ENCODE measurements at places on chromosomes 2 and 18.

DNA sequence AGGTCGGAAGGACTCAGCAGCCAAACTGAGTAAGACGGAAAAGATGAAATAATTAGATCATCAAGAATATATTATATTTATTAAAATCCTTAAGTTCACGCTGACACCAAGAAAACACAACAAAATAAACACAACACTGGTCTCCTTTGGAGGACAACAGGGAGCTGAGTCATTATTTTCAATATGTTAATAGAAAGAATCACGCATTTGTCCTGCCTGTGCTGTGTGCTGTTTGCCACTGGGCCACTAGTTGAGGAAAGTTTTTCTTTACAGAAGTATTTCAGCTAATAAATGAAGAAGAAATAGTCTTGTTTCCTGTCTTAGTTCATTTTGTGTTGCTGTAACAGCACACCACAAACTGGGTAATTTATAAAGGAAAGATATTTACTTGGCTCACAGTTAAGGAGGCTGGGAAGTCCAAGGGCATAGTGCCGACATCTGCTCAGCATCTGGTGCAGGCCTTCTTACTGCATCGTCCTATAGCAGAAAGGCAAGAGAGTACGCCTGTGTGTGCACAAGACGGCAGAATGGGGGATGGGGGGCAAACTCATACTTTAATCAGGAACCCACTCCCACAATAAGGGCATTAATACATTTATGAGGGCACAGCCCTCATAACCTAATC is 88.0 kb downstream of the TCF7L1 start:
- DNase-seq, result no peak

DNA sequence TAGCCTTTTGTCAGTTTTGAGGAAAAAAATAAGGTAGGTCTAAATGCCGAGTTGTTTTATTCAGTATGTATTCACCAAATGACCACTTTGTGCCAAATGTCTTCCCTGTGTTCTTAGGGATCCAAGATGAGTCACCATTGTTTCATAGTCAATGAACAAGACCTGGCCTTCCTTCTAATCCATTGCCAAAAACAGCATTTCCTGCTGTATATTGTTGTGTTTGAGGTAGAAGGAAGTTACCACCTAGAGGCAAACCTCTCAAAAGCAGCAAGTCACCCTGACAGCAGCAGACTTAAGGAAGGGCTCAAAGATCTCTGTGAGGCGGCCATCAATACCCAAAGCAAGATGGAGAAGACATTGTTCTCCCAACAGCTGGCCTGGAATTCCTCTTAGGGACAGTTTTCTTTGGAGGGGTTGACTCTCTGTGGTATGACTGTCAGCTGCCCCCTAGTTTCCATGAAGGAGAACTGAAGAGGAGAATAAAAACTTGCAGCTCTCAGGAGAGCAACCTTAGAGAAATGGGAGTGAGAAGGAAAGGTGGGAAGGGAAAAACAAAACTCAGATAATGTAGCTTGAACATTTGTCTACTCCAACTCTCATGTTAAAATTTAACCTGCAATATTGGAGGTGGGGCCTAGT is 328.3 kb downstream of the LRATD1 start:
- no peak for DNase-seq

GRCh38 chr18:40079786-40080185 is 1875.2 kb upstream of the PIK3C3 start:
- DNase-seq, result no peak

DNA sequence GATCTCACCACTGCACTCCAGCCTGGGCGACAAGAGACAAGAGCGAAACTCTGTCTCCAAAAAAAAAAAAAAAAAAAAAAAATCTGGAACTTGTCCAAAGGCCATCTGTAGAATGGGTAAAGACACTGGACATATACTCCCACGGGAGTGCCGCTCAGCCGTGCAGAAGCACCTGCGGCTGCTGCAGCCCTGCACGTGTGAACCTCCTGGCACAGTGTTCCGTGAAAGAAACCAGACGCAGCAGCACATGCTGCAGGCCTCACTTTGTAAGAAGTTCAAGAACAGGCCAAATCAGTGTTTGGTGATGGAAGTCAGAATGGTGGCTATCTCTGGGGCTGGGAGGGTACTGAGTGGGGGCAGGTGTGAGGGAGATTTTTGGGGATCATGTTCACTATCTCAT is 6.5 kb downstream of the CHRND start:
- DNase-seq, result no peak

GRCh38 chr18:27136208-27136535 is 48.9 kb downstream of the CHST9 start:
- no peak for DNase-seq

- no peak for DNase-seq
Observed at GRCh38 chr18:37742436-37742835, 176.8 kb upstream of the CELF4 start.

DNA sequence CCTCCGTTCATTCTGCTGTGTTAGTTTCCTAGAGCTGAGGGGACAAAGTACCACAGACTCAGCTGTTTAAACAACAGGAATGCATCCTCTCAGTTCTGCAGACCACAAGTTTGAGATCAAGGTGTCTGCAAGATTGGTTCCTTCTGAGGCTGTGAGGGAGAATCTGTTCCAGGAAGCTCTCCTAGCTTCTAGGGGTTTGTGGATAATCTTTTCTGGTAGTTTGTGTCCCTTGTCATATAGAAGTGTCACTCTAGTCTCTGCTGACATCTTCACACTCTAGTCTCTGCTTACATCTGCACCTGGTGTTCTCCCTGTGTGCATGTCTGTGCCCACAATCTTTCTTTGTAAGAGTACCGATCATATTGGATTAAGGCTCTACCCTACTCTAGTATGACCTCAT is 581.8 kb downstream of the RNF144A start:
- no peak for DNase-seq

DNA sequence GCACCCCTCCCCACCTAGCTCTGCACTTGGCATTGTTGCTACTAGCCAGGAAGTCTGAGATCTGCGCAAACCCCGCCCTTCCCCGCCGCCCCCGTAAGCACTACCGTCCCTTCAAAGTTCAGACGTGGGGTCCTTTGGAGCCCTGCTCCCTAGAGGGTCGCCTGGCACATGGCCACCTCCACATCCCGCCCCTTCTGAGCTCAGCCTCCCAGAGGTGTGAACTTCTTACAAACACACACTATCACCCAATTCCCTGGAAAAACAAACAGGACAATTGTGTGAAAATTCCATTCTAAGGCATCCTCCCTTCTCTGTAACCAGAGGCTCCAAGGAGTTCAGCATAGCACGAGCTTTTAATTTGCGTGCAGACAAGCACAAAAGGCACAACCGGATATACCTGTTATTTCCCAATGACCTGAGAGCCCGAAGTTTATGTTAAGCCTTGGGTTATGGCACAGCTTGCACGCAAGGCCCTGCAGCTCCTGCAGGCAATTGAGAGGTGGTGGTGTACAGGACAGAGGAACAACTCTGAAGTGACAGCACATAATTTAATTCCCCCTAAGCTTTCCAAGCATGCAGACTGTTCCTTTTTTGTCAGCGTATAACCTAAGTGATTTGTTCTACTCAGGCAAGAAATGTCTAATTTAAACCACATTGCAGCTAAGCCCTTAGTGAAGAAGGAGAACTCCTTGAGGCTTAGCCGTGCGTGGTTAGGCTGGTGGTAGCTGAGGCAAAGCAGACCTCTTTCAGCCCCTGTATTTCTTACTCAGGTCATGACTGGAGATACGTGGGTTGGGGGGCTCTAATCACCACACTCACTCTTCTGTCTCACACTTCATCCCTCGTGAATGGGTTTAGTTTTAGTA is 20.3 kb upstream of the CYP1B1 start:
- no peak for DNase-seq

- DNase-seq, result no peak
Observed at GRCh38 chr2:24877646-24878045, 42.4 kb downstream of the ADCY3 start.

DNA sequence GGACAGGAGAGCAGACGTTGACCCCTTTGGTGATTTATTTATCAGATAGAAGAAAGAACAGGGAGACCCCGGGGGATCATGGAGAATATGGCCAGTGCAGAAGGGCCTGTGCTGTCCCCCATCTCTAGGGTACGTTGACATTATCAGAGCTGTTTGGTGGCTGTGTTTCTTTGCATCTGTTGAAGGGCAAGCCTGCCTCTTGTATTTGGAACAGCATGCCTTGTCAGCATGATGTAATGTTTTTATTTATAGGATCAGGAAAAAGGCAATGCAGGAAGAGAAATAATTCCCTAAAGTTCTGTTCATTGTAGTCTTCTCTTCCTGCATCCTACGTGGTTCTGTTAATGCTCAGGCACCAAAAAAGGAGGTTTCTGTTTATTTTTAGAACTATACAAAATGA is 49.8 kb upstream of the CABYR start:
- DNase-seq, result no peak

DNA sequence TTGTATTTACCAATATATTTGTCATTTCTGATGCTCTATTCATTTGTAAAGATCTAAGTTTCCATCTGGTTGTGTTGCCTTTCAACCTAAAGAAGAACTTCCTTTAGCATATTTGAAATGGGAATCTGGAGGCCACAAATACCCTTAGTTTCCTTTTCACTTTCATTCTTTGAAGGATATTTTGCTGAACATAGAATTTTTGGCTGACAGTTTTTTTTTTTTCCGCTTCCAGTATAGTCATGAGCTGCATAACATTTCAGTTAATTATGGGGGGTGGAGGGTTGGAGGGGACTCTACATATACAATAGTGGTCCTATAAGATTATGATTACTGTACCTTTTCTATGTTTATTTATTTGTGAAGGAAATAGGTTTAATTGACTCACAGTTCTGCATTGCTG is 83.9 kb downstream of the CERS6 start:
- DNase-seq, result no peak

DNA sequence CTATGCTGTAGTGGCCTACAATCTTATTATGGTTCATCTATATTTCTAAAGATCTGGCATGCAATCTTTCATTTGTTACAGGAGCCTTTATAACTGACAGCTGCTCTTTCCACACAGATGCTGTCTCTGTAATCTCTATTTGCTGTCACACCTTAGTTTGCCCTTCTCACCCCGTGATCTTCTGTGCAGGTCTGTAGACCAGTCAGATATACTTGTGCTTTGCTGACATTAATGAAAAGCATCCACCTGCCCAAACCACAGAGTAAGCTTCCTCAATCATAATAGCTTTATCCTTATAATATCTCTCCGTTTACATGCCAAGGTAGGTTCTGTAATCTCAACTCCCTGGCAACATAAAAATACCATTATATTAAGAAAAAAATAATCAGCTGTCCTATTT is 122.4 kb downstream of the GRB14 start:
- no peak for DNase-seq

DNA sequence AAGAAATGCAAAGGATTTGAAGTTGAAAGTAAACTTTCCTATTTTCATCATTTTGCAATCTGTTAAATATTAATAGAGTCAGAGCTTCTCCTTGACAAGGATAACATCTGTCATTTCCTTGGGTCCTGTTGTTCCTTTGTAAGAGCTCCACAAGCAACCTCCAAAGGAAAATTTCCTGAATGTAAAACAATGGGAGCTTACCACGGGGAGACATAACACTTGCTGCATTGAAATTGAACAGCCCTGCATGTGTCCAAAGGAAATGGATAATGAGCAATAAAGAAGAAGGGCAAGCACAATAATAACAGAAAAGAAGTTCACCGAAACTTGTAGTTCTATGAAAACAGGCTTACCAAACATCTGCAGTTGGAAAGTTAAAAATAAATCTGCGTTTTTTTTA is 42.0 kb upstream of the SCG2 start:
- no peak for DNase-seq

- no peak for DNase-seq
Observed at GRCh38 chr18:12007063-12007462, 25.8 kb downstream of the IMPA2 start.

GRCh38 chr2:165584126-165584654 is 114.7 kb downstream of the CSRNP3 start:
- DNase-seq, result no peak

DNA sequence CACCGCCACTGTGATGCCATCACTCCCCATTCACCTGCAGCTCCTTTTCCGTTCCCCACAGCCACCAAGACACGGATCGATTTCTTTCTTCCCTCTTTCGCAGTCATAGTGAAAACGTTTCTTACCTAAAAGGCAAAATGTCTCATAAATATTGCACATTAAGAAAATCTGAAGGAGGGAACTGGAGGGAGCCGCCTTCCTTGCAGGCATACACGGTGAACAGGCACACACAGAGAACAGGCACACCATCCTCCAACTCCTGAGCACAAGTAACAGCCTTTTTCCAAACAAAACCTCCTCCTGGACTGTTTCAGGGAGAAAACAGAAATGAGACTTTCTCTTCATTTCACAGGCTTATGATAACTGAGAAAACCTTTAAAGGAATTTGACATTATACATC is 17.0 kb downstream of the MRPS5 start:
- DNase-seq, result no peak

DNA sequence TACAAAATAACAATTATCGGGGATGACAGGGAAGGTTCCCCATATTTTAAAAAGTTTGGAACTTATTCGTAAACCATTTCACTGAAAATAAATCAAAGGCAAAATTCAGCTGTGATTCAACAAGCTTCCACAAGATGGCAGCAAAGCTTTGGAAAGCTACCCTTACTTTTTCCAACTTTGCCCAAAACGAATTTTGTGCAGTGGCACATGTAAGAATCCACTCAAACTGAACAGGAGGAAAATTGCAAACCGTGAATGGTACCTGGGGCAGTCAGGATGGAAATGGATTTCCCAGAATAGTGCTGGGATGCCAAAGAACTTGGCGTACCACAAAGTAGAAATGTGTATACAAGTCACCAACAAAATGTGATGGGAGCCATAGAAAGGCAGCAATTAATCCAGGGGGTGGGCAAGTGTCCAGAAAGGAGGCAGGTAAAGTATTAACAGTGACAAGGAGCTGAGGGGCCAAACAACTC is 10.7 kb downstream of the RPL31 start:
- no peak for DNase-seq

GRCh38 chr2:29786361-29786760 is 135.0 kb downstream of the ALK start:
- no peak for DNase-seq

- DNase-seq, result no peak
Observed at GRCh38 chr2:115115135-115115534, 672.7 kb downstream of the DPP10 start.

- DNase-seq, result no peak
Observed at GRCh38 chr2:134391751-134392160, 137.9 kb downstream of the MGAT5 start.

GRCh38 chr2:130884013-130884412 is 47.3 kb downstream of the ARHGEF4 start:
- DNase-seq, result no peak

DNA sequence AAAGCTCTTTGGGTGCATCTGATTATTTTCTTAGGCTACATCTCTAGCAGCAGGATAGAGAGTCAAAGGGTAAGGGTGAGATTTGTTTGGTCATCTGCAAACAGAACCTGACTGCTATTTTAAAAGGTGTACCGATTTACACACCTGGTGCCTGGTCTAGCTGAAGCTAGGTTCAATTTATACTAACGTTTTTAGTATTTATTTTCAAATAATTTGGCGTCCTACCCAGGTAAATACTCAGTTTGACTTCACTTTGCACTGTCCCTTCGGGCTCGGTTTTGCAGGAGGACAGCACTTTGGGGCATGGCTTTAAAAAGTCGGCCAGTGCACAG is 683 bp downstream of the PTRHD1 start:
- no peak for DNase-seq

- DNase-seq, result no peak
Observed at GRCh38 chr2:55601849-55602248, 15.6 kb downstream of the PPP4R3B start.

GRCh38 chr2:120026890-120027289 is 14.0 kb downstream of the EPB41L5 start:
- no peak for DNase-seq

GRCh38 chr2:208549546-208550158 is 143.1 kb downstream of the PTH2R start:
- no peak for DNase-seq

- DNase-seq, result no peak
Observed at GRCh38 chr2:151776367-151776766, 42.1 kb upstream of the NEB start.

GRCh38 chr2:242024751-242025355 is 155.3 kb downstream of the RTP5 start:
- DNase-seq, result no peak

All from CD4-positive, alpha-beta T cell treated with Interleukin-1 beta for 1 hour (primary cell).